ENCODE measurements at places on chromosomes 6 and 20.

DNA sequence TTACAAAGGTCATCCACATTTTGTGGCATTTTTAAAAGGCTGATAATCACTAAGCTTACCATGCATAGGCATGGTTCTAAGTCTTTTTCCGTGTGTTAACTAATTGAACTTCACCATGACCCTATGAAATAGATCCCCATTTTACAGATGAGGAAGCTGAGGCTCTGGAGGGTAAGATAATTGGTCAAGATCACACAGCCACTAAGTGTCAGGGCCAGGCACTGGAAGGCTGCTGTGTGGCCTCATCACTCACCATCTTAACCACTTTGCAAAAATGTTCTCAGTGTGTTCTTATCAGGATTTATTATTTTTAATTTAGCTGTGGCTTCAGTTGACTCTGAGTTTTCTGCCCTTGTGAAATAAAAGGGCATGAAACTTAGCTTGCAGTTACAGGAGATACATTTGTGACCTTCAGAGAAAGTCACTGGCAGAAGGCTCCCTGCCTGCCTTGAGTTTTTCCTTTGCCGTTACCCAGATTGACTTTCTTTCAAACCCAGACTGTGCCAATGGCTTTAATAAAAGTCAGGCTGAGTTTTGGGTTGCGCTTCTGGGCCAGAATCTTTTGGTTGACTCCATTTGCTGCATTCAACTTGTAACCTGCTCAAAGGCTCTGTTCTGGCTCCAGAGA is 82.0 kb downstream of the EZR start:
- DNase-seq, result no peak

GRCh38 chr20:17854307-17854903 is 114.2 kb downstream of the SNX5 start:
- no peak for DNase-seq

DNA sequence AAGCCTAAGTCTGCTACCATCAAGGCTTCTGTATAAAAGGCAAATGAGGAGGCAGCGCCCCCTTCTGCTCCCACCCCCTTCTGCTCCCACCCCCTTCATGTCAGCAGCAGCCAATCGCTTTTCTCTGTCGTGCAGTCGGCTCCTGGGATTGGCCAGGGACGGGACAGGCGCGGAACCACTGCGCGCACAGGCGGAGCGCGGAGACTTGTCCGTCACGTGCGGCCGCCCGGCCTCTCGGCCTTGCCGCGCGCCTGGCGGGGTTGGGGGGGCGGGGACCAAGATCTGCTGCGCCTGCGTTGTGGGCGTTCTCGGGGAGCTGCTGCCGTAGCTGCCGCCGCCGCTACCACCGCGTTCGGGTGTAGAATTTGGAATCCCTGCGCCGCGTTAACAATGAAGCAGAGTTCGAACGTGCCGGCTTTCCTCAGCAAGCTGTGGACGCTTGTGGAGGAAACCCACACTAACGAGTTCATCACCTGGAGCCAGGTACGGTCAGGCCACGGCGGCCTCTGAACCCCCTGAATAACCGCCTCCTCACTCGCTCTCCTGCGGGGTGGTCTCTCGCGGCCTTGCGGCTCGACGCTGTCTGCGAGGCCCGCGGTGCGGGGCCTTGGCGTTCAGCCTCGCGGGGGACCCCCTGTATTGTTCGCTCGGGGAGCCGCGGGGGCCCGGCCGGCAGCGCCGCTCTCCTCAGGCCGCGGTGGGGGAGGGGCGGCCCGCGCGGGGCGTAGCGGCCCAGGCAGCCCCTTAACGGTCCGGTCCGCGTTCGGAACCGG is at the start of gene HSF2:
Gene HSF2 (plus strand): TSS at position 305 of the 773 bp plus-strand sequence. CDS start 86 bp downstream, at position 391.
- DNase-seq, result peak; percentile 99

DNA sequence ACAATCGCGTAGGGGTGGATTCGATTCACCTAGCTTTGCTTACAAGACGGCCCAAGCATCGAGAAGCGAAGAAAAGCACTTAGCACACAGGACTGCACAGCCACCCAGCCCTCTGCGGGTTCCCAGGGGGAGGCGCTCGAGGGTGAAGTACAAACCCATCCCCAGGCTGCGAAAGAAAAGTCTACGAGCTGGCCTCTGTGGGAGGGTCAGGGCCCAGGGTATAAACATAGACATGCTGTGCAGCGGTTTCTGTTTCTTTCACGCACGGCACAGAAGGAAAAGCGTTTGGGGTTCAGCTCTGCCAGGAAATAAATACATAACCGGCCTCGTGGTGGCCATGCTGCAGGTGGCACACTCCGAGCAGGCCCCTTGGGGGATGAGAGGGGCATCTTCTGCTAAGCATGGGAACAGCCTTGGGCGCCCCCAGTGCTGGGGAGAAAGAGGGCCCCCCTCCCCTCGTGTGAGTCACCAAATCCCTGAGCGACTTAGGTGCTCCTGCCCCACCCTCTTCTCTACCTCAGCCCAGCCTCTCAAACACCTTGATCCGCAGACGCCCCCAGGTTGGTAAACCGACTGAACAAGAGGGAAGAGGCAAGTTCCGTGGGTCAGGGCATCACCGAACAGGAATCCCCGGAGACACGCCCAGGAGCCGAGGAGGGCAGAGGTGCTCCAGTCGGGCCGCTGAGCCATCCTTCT is 91.6 kb upstream of the RIPOR2 start:
- no peak for DNase-seq

DNA sequence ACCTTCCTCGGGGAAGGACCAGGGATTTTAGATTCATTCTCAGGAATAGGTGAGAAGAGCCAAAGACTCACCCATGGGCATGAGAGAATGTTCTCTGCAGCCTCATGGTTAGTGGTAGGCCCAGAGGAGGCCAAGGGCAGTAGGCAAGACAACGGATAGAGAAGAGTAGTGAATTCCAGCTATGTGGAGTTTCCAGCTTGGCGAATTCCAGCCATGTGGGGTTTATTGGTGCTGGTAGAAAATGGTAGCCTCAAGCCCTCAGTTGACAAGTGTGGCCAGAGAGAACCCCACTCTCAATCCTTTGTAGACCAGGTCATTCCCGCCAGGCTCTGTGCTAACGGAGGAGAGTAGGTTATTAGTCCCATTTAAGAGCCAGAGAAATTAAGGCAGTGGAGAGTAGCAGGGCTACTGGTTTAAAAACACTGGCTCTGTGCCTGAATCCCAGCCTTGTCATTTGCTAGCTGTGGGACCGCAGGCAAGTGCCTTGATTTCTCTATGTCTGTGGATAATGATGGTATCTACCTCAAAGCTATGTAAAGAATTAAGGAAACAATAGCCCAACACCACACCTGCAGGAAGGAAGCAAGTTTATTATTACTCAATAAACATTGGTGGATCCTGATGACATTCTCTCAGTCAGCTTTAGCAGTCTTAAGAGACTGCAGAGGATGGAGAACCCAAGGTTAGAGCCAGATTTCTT is 2.0 kb upstream of the SLC9A8 start:
- no peak for DNase-seq

GRCh38 chr20:35662551-35662950 is 2.1 kb downstream of the CPNE1 start:
- no peak for DNase-seq

GRCh38 chr6:32885698-32886286 is 31.8 kb downstream of the PSMB9 start:
- no peak for DNase-seq

DNA sequence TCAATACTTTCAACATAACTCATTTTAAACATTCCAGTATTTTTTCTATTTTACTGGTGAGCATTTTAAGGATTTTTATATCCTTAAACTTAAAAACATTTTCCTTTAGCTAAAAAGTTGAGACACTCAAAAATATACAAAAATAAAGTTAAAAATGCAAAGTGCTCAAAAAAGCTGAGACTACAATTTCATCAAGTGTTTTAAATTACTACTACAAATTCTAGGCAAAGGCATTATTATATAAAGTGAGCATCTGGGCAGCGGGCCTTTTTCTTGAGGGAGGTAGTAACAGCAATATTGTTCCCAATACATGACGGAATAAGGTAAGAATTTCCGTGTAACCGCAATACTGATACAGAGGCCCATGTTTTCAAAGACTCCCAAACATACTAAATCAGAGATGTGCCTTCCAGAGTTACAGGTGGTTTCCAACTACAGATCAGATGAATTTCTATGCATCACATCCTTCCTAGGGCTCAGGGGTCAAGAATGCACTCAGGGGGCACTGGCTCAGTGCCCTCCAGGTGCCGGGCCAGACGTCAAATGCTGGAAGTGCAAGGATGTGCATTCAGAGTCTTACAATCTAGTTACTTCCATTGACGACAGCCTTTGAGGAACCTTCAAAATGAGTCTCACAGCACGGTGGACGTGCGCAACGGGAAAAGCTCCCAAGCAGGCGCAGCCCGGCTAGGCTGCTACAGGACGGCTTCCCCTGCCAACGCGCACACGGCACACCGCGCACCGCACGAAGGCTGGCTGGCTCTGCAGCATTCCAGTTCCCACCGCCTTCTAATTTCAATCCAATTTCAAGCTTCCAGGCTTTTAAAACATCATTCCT is 1.7 kb downstream of the PHF10 start:
- no peak for DNase-seq

GRCh38 chr20:44211177-44212039 is 837 bp upstream of the OSER1 start:
- DNase-seq, result no peak

DNA sequence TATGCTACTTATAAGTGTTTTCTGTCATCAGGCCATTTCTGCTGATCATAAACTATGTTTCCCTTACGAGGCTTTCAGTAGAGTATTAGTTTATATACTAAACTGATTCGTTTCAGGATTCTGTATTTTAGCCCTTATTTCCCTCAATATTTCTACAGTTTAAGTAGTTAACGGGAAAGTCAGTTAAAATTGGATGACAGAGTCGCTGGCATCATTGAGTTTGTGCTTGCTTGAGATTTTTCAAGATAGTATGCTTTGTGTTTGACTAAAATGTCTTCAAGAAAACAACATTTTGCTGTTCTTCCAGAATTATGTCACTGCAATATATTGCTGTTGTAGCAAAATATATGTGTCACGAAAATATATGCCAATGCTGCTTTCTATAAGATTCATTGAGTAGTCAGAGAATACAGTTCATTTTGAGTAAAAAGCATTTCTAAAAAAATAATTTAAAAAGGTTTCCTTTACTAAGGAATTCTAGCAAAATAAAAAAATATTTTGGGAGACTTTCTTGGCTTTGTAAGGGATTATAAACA is 51.4 kb downstream of the NCOA7 start:
- no peak for DNase-seq

GRCh38 chr6:11732036-11732631 is 46.5 kb downstream of the ADTRP start:
- peak; percentile 85 for DNase-seq

DNA sequence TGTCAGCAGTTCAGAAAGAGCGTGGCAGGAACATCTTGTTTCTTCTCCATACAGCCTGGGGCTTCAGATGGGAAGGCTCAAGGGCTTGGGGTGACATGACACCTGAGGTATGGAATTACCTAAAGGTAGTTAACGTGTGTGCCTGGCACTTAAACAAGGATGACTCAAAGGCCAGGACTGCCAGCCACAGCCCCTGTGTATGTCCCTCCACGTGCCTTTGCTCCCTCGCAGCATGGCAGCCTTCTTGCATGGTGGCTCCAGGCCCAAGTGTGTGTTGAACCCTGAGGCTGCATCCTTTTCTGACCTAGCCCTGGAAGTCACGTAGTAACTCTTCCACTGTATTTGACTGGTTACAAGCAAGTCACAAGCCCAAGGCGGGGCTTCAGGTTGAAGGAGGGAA is 33.6 kb upstream of the MYL9 start:
- no peak for DNase-seq

DNA sequence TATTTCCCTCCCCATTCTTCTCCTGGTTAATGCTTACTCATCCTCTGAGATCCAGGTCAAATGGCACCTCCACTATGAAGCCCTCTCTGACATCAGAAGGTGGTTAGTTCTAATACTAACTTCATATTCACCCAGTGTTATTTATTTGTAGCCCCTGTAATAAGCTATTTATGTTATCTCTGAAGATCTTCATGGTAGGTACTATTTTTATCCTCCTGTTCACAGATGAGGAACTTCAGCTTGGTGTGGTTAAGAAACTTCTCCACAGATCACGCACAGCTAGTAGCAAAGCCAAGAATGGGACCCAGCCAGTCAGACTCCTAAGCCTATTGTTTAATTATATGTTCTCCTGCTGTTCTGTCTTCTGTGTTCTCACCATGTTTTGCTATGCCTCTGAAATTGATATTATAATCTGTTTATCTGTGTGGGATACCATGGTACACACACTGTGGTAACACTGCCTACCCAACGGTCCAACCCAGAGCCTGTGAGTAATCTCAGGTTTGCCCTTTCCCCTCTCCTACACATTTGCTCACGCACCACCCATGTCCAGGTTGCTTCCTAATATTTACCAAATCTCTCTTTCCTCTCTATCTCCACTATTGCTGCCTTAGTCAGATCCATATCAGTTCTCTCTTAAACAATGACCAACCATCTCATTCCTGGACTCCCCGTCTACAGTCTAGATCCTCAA is 98.4 kb downstream of the IPCEF1 start:
- no peak for DNase-seq

DNA sequence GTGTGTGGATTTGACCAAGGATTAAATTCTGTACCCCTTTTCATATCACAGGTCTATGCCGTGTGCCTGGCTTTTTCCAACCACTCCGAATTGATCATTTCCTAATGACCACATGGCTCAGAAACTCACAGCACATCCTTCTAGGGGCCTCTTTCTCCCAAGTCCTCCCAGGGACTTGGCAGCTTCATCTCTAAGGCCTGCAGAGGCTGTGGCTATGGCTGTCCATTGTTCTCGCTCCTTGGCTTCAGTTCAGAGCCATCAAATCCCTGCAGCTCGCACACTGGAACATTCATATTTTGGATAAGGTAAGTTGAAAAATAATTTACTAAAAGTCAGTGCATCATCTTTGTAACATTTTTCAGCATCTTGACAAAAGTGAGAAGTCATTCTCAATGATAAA is 497.2 kb upstream of the CDH4 start:
- DNase-seq, result no peak

- no peak for DNase-seq
Observed at GRCh38 chr6:13099771-13100170, 228.6 kb downstream of the TBC1D7 start.

- DNase-seq, result no peak
Observed at GRCh38 chr20:5608104-5608441, 142.1 kb upstream of the SHLD1 start.

- no peak for DNase-seq
Observed at GRCh38 chr6:156600678-156601077, 176.5 kb upstream of the ARID1B start.

GRCh38 chr6:66103354-66103753 is 396.3 kb upstream of the EYS start:
- no peak for DNase-seq

- no peak for DNase-seq
Observed at GRCh38 chr6:169231790-169232506, 21.7 kb downstream of the THBS2 start.

All from cardiac septum (tissue), 1 donor.